ENCODE measurements at places on chromosomes 4 and X.
A peak's percentile ranks its signal among the peaks of the same experiment; 100 is the strongest.

DNA sequence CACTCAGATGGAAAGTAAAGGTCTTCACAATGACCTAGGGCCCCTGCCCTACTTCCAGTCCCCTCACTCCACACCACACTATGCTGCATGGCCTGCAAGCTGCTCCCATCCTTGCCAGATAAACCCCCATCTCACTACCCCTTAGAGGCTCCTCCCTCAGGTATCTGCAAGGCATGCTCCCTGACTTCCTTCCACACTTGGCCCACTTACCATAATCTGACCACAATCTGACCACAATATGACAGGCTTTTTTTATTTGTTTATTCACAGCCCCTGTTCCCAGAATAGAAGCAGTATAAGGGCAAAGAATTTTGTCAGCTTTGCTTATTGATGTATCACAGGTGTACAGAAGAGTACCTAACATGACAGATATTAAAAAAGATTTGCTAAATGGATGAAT lies 124.7 kb downstream of the CAMK2D start:
- DNase-seq = peak; percentile 14

DNA sequence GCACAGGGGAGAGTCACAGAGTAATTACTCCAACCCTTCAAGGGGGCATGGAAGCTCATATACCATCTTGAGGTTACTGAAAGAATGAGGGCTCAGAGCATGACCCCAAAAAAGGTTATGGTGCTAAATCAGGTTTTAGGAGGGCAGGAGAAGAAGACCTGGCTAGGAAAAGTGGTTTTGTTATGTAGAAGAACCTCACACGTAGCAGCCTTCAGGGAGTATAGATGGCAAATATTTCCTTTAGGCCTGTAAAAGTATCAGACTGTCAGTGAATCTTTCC lies 102.0 kb upstream of the PDE5A start:
- DNase-seq = no peak

GRCh38 chrX:96684339-96685209 lies at the start of gene DIAPH2:
Gene DIAPH2, plus strand, starts transcription at chrX:96684842.
- peak; percentile 55 for DNase-seq

DNA sequence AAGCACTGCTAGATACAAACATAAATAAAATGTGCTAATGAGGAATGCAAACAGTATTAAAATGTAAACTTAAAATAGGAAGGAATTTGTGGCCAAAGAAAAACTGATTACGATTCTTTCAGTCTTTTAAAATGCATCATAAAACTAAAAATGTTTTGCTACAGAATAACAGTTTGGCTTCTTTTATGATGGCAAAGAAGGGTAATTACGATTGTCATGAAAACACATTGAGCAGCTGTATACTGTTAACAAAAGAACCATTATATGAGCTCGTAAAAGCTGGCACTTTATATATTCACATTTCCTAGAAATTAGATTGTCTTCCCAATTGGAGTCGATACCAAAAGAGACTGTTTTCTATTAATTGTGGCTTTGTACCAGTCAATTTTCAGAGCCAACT lies 290.4 kb downstream of the NR3C2 start:
- no peak for DNase-seq

- DNase-seq = no peak
Measured at GRCh38 chr4:140277576-140277975, 95.9 kb upstream of the SCOC start.

GRCh38 chr4:182905038-182905437 lies 12.1 kb downstream of the DCTD start:
- no peak for DNase-seq

DNA sequence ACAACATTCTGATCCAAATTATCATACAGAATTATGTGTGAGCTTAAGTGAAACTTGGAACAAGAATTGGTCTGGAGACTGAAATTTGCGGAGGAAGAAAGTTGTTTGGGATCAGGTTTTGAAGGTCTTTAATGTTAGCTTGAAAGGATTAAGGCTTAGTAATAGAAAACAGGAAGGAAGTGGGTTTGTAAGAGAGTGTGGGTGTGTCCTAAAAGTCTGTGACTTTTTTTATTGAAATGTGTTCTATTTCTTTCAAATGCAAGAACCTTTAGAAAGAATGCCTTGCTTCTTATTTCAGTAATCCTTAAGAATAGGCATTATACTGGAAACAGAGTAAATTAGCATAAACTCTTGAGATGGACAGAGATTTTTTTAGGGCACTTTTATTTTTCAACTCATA lies 198.0 kb downstream of the GALNTL6 start:
- DNase-seq = no peak

DNA sequence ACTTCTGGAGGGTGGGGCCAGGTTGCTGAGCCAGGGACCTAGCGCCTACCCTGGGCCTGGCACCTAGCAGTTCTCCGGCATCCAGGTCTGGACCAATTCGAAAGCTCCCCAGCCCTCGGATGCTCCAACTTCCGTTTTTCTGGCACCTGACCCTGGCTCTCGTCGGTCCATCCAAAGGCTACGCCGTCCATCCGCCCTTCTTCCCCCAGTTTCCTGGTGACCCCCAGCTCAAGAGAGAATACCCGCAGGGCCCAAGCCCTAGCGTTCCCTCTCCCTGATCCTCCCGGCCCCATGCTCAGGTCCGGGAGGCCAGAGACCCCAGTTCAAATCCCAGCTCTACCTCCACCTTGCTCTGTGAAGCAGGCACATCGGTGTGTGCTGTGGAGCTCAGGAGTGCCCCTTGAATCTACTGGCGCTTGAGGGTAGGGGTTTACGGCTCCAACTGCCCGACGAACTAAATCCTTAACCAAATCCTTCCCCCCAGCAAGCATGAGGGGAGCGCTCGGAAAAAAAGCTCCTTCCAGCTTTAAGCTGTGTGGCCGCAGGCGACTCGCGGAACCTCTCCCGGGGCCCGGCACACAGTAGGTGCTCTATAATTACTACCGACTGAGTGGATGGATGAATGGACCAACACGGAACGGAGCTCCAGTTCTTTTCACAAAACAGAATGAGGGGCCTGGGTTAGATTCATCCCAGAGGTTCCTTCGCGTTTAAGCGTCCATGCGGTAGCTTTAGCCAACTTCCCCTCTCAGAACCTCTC lies 1.1 kb downstream of the CRMP1 start:
- DNase-seq = no peak

DNA sequence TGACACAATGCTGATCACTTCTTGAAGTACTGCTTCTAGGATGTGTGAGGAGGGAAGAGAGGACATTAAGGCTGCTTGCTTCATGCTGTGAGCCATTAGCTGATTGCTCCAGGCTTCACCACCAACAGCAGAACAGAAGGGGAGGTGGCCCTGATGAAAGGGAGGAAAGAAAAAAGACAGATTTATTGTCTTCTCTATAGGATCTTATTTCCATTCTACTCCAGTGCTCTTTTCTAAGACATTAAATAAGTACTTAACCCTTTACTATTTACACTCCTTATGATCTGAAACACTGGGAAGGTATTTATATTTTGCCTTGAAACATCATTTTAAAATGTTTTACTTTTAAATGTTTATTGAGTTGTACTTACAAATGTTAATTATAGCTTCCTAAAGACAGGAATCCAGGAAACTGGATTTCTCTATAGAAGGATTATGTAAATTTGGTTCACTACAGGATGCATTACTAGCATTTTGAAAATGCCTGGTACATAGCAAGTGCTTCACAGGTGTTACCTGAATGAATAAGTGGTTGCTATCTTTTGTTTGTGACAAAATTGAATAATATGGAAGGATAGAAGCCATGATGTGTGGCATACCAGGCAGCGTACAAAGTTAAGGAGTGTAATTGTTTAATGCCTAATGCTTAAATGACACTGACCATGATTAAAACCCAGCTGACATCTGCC lies 680.9 kb upstream of the ATOH1 start:
- DNase-seq = no peak

DNA sequence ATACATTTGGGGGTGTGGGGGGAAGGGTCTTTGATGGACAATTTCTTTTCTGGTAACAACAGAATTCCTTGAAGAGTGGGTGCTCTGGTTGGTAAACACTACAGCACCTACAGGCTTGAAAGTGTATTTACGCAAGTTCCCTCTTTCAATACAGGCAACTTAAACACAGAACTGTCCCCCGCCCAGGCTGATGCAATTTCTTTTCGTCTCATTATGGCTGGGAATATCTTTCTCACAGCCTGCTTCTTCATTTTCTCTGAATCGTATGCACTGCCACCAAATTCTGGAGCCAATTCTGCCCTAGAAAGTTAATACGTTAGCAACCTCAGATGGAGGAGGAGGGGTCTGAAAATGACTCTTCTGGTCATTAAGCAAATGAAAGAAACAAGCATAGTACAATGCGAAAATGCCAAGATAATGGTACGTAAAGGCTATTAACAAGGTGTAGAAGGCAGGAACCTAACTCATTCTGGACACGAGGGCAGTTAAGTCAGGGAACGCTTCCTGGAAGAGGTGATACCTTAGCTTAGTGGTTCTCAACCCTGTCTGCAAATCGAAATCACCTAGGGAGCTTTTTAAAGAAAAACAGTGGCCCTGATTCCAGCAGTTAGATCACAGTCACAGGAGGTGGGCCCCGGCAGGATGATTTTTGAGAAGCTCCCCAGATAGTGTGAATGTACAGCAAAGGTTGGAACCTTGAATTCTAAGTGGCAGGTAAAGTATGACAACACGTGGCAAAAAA lies 1.0 kb downstream of the AGA start:
- DNase-seq = no peak

DNA sequence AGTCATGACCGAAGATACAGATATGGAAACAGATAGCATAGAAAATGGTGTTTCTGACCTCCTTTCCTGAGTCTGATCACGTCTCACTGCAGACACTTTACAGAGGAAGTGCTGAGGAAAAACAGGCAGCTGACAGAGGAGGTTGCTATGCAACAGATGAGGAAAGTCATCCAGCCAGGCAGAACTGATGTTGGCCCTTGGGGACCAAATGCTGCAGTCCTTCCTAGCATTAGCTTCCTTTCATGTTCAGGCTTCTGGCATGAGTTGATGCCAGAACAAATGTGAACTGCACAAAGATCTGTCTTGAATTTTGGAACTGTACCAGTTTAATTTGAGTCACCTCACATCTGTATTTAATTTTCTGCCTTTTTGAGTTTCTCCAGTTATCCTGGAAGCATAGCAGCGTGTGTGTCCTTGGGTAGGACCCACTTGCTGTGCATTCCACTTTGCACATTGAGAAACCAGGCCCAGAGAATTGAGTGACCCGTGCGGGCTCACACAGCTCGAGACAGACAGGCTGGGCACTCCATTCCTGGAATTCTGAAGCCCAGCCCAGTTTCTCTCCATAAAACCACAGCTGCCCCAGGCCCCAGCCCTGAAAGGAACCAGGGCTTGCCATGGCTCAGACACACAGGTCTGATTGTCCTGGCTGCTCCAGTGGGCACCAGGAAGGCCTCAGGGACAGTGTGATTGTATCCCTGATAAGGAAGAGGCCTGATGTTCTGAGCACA lies 1.4 kb upstream of the MAGED1 start:
- DNase-seq = no peak

DNA sequence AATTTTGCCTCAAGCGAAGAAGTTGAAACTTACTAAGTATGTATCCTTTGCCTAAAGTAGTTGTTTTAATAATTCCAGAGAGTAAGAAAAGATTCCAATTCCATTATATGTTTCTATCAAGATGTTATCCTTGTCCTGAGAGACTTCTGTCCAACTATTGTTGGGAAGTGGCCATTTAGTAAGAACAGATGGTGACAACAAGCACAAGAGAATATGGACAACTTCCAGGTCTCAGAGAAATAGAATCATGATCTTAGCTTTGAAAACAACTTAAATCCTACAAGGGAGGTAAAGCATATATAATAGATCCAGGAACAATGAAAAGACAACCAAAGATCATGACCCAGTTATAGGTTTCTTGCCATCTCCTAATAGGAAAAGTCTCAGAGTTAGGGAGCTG lies 486.6 kb upstream of the PCDH10 start:
- no peak for DNase-seq

DNA sequence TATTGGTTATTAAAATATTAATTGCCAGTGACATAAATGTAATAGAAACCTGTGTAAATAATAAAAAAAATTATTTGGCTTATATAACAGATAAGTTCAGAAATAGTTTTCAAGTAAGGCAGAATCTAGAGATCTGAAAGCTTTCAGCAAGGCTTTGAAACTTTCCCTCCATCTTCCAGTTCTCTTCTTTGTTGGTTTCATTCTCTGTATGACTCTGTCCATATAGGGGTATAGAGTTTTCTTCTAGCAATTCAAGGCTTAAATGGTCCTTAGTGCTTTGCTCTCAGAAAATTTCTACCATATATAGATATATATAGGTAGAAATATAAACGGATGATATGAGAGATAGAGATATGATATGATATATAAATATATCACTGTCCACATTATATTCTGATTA lies 160.5 kb upstream of the GABRA2 start:
- DNase-seq = no peak

DNA sequence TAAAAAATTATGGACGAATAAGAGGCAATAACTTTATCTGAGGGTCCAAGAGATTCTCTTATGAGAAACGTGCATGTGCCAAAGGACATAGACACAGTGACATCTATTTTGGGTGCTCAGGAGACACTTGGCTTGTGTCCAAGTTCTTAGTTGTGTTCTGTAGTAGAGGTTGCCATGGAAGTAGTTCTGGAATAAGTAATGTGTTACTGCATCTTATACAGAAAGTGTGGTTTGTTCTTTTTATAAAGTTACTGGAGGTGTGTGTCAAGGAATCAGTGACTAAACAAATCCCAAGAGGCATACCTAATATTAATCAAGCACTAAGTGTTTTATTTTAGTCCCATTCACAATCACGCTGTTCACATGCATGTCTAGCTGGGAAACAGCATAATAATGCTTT lies 305.7 kb downstream of the ARHGAP24 start:
- no peak for DNase-seq

- DNase-seq = no peak
Measured at GRCh38 chr4:163175971-163176958, 9.6 kb upstream of the NAF1 start.

- no peak for DNase-seq
Measured at GRCh38 chr4:8281519-8282133, 12.1 kb downstream of the HTRA3 start.

DNA sequence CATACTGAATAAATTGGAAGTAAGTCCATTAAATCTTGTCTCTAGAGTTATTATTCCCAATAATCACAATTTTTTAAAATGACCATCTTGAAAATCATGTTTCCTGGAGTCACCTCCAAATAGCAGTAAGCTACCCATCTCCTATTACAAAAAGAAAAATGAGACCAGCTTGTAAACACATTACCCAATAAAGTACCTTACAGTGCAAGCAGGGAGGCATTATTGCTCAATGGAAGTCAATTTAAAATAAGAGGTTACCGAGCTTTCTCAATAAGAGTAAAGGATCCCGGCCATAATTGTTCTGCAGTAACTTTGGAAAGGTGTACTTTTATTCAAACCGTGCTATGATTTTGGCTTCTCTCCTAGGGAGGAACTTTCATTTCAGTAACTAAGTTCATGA lies 78.0 kb downstream of the DMD start:
- DNase-seq = no peak

GRCh38 chr4:150318971-150319370 lies 240.7 kb downstream of the DCLK2 start:
- DNase-seq = no peak

- DNase-seq = no peak
Measured at GRCh38 chr4:103757631-103758030, 37.8 kb upstream of the TACR3 start.
